Suprapubic skin (tissue), 4 donors: ENCODE measurements at places on chromosomes 3 and 15.

DNA sequence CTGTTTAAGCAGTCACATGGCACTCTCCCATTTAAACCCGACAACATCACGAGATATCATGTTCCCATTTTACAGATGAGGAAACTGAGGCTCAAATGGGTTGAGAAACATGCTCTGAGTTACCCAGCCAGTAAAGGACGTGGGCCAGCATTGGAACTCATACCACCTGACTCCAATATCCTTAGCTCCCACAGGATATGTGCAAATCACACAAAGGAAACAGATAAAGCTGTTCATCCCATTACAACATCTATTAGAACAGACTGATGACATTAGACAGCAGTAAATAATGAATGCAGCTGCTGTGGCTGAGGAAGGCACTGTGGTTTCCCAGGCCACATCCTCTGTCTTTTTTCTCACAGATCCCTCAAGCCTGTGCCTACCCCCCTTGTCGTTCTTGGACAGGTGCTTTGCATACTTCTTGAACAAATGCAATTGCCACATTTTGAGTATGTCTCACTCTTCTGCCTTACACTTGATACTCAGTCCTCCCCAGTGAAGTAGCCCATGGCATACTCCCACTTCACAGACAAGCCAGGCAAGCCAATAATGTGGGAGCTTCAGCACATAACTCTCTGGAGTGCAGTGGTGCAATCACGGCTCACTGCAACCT lies 17.7 kb downstream of the FRMD4B start:
- no peak overlapping the region for H3K27ac ChIP-seq
- H3K36me3 ChIP-seq: no peaks in the 10 kb centered on the region
- H3K4me3 ChIP-seq: no peak overlapping the region
- peaks cover 38% of the 10 kb centered on the region for H3K4me1 ChIP-seq
- H3K27me3 ChIP-seq: no peaks in the 10 kb centered on the region

DNA sequence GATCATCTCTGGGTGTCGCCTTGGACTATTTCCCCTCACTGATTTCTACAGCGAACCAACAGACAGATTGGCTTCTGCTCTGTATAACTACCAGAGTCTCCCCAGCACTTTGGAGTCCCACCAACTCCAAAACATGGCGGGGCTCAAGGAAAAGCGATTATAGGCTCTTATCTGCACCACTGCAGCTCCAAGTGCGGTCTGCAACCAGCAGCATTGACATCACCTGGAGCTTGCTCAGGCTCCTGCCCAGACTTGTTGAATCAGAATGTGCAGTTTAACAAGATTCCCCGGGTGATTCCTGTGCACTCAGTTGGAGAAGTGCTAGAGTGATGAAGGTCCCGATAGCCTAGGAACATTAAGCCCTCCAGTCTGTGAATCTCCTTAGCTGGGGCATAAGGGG lies 9.0 kb downstream of the CCK start:
- peaks cover 10% of the 10 kb centered on the region for H3K4me1 ChIP-seq
- H3K36me3 ChIP-seq: no peaks in the 10 kb centered on the region
- peaks cover 23% of the 10 kb centered on the region for H3K27me3 ChIP-seq
- H3K4me3 ChIP-seq: no peak overlapping the region
- H3K27ac ChIP-seq: no peak overlapping the region
- no peak for DNase-seq

GRCh38 chr15:23760024-23760423 lies 72.9 kb upstream of the NDN start:
- no peak for DNase-seq
- no peaks in the 10 kb centered on the region for H3K4me1 ChIP-seq
- H3K36me3 ChIP-seq: no peaks in the 10 kb centered on the region
- H3K4me3 ChIP-seq: no peak overlapping the region

GRCh38 chr15:77656294-77656693 lies 23.6 kb upstream of the LINGO1 start:
- H3K27me3 ChIP-seq: peaks cover 59% of the 10 kb centered on the region
- no peak overlapping the region for H3K27ac ChIP-seq
- H3K4me1 ChIP-seq: no peaks in the 10 kb centered on the region
- no peaks in the 10 kb centered on the region for H3K36me3 ChIP-seq

- H3K36me3 ChIP-seq: no peaks in the 10 kb centered on the region
- no peak for DNase-seq
- H3K27me3 ChIP-seq: no peaks in the 10 kb centered on the region
- no peak overlapping the region for H3K27ac ChIP-seq
These were observed 37.9 kb downstream of the ADIPOQ start for GRCh38 chr3:186880406-186880805.

DNA sequence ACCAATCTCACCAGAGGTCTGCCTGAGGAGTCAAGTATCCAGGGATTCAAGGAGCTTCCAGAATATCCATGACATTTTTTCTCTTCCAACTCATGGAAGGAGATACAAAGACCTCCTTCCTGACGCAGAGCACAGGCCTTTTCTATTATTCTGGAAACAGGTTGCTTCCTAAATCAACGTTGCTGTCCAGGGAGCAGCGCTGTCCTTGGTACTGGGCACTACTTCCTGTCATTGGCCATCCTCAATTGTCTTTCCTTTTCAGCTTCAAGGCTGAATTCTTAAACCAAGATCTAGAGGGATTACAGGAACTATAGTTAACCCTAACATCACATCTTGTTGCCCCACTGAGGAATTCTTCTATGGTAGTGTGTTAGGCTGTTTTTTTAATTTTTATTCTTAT lies 50.4 kb upstream of the TBC1D21 start:
- no peaks in the 10 kb centered on the region for H3K36me3 ChIP-seq
- DNase-seq: no peak
- H3K4me3 ChIP-seq: no peak overlapping the region
- H3K27ac ChIP-seq: no peak overlapping the region
- H3K27me3 ChIP-seq: peaks cover 7% of the 10 kb centered on the region

DNA sequence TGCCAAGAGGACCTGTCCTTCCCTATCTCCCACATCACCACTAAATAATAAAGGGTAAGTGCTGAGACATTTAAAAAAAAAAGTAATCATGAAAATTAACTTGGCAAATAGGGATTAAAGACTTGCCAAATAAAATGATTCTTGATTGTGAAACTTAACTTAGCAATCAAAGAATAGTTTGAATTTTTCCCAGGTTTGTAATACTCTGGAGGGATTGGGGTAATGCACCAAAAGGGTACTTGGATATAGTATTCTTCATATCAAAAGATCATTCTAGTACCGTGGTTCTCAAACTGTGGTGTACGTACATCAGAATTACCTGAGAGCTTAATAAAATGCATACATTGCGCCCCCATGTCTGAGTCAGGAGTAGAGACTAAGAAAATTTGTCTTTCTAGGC lies 28.5 kb downstream of the CALML4 start:
- no peaks in the 10 kb centered on the region for H3K27me3 ChIP-seq
- H3K27ac ChIP-seq: no peak overlapping the region
- H3K4me1 ChIP-seq: no peaks in the 10 kb centered on the region
- no peak overlapping the region for H3K4me3 ChIP-seq
- no peak for DNase-seq

DNA sequence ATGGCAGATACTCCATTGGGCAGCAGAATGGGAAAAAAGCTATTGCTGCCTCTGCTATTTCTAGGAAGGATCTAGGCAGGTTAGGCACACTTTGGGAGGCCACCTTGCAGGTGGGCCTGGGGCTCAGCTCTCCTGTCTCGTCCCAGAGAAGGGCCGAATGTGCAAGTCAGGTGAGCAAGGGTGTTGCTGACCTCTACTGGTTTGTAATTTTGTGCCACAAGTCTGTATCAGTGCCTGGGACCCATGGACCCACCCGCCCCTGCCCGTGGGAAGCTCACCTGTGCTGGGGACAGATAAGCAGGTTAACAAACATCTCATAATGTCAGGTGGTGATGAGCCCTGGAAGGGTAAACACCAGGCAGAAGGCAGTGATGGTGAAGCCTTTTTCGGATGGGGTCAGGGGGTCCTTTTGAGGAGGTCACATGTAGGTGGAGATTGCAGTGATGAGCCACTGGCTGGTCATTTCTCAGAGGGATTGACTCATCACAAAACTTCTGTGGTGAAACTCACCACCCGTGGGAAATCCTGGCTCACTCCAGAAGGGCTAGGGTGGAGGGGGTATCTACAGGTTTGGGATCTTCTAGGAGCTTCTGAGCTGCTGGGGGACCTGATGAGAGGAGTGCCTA lies 161.3 kb downstream of the KLF13 start:
- peak overlapping the region; percentile 70 for H3K27ac ChIP-seq
- peaks cover 2% of the 10 kb centered on the region for H3K27me3 ChIP-seq
- peaks cover 61% of the 10 kb centered on the region for H3K4me1 ChIP-seq
- DNase-seq: peak; percentile 69
- H3K36me3 ChIP-seq: no peaks in the 10 kb centered on the region

- no peak overlapping the region for H3K4me3 ChIP-seq
- no peak overlapping the region for H3K27ac ChIP-seq
- no peak for DNase-seq
- no peaks in the 10 kb centered on the region for H3K4me1 ChIP-seq
These were observed 70.0 kb downstream of the SETD5 start for GRCh38 chr3:9467451-9467850.

DNA sequence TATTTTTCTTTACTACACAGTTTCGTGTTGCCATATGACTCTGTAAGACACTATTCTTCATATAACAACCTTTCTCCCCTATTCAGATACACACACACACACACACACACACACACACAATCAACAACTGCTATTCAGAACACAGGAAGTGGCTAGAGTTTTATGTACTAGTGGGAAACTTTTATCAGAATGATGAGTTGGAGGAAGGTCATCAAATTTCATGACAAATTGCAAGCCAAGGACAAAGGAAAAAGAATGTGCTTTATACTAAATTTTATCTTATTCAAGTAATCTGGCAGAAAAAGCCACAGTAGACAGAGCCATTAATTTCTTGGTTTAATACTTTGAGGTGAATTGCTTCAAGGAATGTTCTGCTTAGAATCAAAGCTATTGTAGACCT lies 899.8 kb downstream of the ROBO2 start:
- no peak for DNase-seq
- no peaks in the 10 kb centered on the region for H3K36me3 ChIP-seq
- H3K27me3 ChIP-seq: no peaks in the 10 kb centered on the region
- H3K4me3 ChIP-seq: no peak overlapping the region

GRCh38 chr3:184737641-184738505 lies 26.0 kb upstream of the MAGEF1 start:
- no peaks in the 10 kb centered on the region for H3K27me3 ChIP-seq
- DNase-seq: peak; percentile 69
- peak overlapping the region; percentile 16 for H3K4me3 ChIP-seq
- H3K4me1 ChIP-seq: peaks cover 54% of the 10 kb centered on the region
- H3K27ac ChIP-seq: peak overlapping the region; percentile 57
